ENCODE measurements at places on chromosomes 5 and 9.

- no peak for DNase-seq
Measured at GRCh38 chr5:131466171-131466766, 168.8 kb downstream of the RAPGEF6 start.

DNA sequence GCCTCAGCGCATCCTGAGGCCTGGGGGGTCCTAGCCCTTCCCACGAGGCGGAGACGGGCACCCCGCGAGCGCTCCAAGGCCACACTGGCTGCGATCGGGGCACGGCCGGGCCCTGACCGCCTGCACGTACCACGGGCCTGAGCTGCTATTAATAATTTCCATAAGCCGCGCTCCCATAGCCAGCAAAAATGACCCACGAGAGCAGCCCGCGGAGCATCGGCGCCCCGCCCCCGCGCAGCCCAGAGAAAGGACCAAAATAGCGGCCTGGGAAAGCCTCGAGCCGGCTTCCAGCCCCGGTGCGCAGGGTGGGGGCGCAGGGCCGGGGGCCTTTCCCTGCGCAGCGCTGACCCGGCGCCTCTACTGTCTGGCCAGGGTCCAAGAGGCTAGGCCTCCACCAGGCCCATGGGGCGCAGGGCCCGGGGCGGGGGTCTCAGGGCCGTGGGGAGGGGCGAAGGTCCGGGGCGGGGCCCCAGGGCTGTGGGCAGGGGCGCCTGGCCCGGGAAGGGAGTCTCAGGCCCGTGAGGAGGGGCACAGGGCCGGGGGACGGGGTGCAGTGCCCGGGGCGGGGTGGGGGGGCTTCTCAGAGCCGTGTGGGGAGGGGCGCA, 54.4 kb downstream of the EXD3 start:
- DNase-seq, result no peak

- DNase-seq, result no peak
Measured at GRCh38 chr5:179154991-179155955, 95.1 kb downstream of the ZNF354C start.

DNA sequence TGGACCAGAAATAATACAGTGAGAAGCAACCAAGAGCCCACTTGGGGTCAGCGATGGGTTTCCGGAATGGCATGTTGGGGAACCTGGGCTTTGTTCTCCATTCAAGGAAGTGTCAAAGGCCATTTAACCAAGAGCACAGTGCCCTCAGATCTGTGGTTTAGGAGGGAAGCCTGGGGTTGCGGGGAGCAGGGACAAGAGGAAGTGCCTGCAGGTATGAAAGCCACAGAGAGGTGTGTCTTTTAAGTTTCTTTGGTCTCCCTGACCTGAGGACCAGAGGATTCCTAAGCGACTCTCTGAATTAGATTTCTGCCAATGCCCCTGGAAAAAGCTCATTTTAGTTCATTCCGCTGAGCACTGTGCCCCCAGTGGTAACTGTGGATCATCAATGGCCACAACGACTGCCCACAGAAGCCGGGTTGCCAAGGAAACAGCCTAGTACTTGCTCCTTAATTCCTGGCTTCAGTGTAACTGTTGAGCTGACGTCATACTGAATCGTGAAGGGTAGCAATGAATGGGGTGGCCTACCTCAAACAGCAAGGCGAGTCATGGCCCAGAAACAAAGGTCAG, 107.3 kb upstream of the SPIN1 start:
- no peak for DNase-seq

GRCh38 chr5:88824892-88825583, 57.9 kb downstream of the MEF2C start:
- no peak for DNase-seq

- no peak for DNase-seq
Measured at GRCh38 chr5:136034492-136034891, 5.7 kb downstream of the TGFBI start.

GRCh38 chr9:84857211-84857610, 187.7 kb downstream of the NTRK2 start:
- DNase-seq, result no peak

DNA sequence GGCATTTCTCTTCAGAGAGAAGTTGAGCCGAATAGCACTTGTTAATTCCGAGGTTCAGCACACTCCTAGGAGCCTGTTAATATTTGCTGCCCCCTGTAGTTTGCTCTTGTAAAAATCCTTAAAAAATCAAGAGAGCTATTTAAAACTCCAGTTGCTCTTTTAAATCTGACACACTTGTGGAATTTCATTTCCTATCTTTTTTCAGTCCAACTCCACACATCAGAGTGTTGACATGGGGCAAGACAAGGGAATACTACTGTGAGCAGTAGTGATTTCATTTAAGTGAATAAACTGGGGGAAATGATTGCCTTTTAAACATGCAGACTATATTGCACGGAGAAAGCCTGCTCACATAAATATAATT, 1096.3 kb upstream of the DMAC1 start:
- DNase-seq, result no peak

DNA sequence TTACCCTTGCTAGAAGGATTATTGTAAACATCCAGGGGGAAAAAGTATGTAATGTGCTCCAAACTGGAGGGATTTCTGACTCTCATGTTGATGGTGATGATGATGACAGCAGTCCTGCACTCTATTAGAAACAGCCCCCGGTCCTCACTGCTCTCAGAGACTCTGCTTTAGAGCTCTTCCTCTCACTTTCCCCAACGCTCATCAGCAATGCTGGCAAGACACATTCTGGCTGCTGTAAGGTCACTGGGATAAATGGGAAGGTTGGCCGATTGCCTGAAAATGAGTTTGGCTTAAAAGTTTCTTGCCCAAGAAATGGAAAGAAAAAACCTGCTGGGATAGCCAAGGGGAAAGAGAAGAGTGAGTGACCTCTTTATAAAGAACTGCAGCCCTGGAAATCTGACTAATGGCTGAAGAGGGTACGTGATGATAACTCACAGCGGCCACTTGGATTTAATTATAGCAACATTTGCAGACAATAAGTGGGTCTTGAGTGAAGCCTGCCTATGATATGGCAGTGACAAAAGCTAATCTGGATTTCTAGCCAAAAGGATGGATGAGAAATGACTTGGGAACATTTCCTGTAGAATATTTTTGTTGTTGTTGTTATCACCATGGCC, 235.8 kb downstream of the TMEM38B start:
- no peak for DNase-seq

GRCh38 chr5:116361171-116361967, 213.3 kb downstream of the SEMA6A start:
- DNase-seq, result no peak

GRCh38 chr5:160887780-160888179, 35.8 kb upstream of the ATP10B start:
- DNase-seq, result no peak

GRCh38 chr9:11726659-11727058, 966.5 kb upstream of the TYRP1 start:
- DNase-seq, result no peak

DNA sequence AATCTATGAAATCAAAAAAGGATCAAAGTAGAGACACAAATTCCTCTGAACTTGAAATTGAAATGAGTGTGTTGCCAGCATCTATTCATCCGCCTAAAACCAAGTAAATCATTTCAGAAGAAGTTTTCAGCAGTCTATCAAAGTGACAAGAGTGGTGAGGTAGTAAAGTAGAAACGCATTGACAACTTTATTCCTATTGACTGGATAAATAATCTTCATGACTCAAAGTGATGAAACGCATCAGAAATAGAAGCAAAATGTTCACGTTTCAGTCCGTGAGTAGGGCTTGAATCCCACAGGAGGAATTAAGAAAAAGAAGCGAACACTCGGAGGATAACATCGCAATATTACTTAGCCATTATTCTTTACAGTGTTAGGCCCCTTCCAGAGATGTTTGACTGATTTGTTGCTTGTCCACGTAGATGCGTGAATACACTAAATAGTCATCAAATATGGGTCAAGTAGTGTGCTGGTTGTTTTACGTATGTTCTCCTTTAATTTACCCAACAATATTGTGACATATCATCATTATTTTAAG, 314.4 kb downstream of the PLK2 start:
- no peak for DNase-seq

- DNase-seq, result no peak
Measured at GRCh38 chr5:85320495-85320894, 935.8 kb upstream of the EDIL3 start.

- no peak for DNase-seq
Measured at GRCh38 chr9:129630967-129631673, 5.2 kb downstream of the NTMT1 start.

DNA sequence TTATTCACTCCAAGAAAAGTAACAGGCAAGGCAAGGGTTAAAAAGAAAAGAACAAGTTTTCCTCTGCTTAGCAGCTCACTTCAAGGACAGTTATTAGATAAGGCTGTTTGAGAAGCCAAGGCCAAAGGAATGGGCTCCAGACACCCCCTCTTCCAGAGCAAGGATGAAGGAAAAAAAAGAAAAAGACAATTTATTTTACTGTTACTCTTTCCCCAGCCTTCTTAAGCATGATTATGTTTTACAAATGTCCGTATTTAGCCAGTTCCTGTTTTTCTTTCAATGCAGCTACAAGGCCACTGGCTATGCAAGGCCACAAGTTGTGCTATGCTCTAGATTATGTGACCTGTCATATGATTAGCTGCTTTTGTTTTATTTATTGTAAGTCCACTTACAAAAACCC, 106.5 kb upstream of the SIMC1 start:
- no peak for DNase-seq

- DNase-seq, result no peak
Measured at GRCh38 chr9:3502560-3503398, 23.0 kb downstream of the RFX3 start.

DNA sequence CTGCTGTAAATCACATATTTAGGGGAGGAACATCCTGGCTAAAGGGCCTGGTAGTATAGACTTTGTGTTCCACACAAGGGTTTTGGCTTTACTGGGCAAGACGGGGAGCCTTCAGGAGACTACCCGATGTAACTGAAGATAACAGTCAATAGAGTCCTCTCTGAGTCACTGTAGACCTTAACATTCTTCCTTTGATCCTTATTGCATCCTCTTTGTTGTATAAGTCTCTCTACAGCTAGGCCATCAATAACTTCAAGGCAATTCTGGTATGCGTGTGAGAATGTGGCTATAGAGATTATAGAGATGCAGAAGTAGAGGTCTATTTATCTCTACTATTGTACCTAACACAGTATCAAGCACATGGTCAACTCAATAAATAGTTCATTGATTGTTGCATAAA, 67.3 kb upstream of the STK32A start:
- DNase-seq, result no peak

DNA sequence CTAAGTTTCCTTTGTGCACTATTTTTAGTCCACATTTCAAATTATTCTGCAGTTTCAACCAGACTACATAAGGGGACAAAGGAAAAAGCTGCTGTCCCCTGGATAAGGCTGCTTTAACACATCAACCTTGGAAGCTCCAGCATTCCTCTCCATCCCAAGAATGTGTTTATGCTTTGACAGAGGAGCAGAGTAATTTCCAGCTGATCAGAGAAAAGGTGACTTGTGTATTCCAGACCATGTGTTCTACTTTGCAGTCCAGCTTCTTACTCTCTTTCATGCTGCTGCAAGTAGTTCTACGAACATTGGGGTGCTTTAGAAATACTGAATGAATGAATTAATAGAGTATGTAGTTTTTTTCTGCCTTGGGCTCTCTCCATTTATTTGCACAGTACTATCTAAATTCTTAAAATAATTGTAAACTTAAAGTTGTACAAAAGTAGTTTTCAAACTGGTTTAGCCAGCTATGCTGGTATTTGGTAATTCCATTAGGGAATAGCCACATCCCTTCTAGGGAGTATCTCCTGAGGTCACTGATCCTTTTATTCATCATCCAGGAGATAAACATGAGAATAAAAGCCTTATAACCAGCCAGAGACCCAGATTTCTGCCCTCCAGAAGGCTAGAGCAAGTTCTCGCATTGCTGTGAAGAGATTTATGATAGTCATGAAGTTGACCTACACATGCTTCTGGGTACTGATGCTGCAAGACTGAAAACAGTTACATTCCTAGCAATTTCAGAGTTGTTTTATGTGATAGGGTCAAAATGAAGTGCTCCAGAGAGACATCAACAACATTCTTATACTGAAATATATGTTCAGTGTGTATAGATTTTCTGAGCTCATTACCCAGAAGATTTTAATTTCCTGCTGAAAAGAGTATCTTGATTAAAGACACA, 215.2 kb downstream of the COMMD10 start:
- no peak for DNase-seq

DNA sequence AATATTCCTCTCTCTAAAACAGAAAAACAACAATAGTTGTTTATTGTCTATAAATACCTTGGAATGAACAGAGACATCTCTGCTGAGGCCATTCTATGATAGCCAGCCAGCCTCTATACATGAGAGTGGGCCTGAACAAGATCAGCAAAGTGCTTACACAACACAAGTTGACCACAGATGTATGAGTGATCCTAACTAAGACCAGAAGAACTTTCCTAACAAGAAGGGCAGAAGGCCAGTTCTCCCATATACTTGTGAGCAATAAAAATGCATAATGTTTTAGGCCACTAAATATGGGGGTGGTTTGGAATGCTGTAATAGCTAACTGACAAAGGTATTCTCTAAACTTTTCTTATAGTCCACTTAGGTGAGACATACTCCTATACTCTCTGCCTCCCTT, 345.7 kb downstream of the SPATA31D1 start:
- DNase-seq, result no peak

GRCh38 chr5:147223948-147224791, 10.7 kb upstream of the STK32A start:
- no peak for DNase-seq

- DNase-seq, result no peak
Measured at GRCh38 chr9:75089373-75089766, 1.1 kb downstream of the OSTF1 start.

- DNase-seq, result no peak
Measured at GRCh38 chr5:159509002-159509660, 178.8 kb upstream of the IL12B start.

DNA sequence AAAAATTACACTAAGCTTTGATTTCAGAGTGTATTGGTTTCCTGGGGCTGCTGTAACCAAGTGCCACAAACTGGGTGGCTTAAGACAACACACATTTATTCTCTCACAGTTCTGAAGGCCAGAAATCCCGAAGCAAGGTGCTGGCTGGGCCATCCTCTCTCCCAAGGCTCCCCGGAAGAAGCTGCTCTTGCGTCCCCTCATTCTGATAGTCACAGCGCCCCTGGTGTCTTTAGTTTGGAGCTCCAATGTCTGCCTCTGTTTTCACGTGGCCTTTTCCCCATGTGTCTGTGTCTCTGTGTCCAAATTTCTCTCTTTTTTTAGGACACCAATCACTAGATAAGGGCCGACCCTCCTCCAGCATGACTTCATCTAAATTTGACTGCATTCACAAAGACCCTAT, 56.7 kb downstream of the ROPN1L start:
- no peak for DNase-seq

- DNase-seq, result no peak
Measured at GRCh38 chr5:155633338-155633957, 619.9 kb downstream of the KIF4B start.

DNA sequence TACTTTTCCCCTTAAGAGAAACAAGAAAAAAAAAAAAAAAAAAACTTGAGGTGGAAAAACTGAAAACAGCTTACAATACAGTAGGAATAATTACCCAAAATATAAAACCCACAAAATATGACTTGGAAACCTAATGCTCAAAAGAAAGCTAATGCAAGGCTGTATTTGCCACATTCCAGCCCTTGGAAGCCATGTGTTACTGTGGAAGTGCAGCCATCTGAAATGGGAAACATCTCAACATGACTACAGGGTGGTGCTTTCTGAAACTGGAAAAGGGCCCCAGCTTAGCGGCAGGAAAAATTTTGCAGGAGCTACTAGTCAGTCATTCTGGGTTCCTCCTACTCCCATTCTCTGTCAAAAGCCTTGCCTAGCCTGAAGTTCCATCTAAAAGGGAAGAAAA, 20.4 kb downstream of the CDK5RAP2 start:
- no peak for DNase-seq

GRCh38 chr5:532521-533242, 8.4 kb upstream of the SLC9A3 start:
- DNase-seq, result no peak

Measured in stimulated activated CD4-positive, alpha-beta T cell treated with anti-CD3 and anti-CD28 coated beads, Interleukin-1b, Interleukin-23, amount 100 ng/mL, for 1 hour (primary cell).